C1 segment of cervical spinal cord (tissue), 14 donors: ENCODE measurements at places on chromosomes 2 and 18.

GRCh38 chr2:10452312-10452711 is 4.2 kb upstream of the ODC1 start:
- no peak for DNase-seq

DNA sequence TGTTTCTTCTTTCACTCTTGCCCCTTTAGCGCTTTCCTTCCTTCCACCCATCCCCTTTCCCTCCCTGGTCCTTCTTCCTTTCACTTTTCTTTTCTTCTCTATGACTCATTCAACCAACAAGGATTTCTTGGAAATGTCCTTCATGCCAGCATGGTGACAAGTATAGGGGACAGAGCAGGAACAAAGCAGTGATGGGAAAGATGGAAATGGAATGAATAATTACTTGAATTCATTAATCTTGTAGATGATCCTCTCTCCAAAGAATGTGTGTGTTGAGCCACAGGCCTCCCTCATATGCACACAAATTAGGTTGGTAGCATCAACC is 1.5 kb downstream of the VAMP5 start:
- DNase-seq, result no peak

GRCh38 chr2:232129483-232129882 is 168.0 kb downstream of the DIS3L2 start:
- no peak for DNase-seq

DNA sequence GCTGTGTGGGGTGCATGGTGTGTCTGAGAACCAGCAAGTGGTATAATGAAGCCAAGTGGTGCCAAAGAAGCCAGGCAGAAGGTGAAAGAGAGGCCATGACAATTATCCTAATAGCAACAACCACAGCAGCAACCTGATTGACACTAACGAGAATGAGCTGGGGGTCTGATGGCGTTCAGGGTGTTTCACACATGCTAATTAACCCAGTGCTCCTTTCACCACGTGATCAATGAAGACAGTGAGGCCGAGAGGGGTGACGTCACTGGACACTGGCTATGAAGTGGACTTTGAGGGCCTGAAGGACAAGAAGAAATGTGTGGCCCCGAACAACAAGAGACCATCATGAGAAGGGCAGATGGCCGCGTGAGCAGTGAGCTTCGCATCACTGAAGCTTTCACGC is 364.4 kb upstream of the ID2 start:
- DNase-seq, result no peak

GRCh38 chr2:236536727-236537398 is 32.8 kb upstream of the ACKR3 start:
- no peak for DNase-seq

DNA sequence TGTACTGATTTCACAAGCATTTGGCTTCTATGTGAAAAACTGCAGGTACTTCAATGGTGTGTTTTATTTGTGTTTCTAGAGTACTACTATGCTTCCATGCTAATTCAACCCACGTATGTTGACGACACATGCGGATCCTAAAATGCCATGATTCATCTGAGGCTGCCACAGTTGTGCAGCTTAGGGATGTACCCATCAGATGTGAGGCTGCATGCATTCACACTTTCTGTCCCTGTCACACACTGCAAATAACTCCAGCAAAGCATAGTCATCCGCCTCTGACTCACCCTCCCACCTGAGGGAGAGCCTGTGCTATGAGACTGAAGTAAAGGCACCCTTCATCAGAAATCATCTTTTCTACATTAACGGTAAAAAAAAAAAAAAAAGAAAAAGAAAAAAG is 22.1 kb upstream of the SERTAD2 start:
- no peak for DNase-seq

DNA sequence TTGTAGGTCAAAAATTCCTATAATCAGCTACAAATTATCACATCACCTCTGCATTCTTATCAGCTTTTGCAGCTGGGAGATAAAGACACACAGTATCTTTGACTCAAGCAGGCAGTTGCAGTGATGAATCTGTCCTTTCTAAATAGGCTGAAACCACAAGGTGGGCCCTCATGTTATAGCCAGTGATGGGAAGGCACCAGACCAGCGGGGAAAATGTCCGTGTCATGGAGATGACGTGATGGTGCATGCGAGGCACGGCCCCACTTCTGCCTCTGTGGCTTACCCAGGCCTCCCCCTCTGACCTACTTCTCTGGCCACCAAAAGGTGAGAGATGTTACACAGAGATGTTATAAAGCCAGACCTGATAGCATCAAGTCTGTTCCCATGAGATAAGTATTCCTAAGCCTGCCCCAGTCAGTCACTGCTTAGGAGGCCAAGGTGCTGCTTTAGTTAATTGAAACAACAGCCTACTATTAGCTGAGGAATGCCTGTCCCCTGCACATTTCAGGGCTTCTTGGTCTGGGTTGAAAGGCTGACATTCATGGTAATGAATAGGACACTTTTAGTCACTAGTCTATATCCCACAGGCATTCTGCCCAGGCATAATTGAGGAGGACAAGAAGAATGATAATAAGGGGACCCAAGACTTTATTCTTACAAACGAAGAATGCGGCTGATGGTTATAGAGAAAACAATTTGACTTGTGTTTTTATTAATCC is 327.9 kb downstream of the LPIN1 start:
- DNase-seq, result no peak

DNA sequence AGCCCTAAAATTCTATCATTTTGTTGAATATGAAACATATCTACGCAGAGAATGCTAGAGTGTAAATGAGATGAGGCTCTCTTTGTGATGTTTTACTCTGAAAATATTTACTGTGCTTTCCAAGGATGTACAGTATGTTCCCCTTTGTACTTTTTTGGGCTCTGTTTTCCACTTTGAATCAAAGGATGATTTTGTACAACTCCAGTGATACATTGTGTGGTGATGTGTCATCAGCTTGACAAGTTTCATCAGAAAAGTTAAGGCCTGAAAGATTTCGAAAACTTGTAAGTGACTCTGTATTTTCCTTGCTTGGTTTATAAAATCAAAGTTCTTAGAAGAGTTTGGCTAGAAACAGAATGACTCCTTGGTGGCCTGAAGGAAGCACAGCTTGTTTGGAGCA is 206.3 kb downstream of the LTBP1 start:
- DNase-seq, result no peak

GRCh38 chr2:134391751-134392160 is 137.9 kb downstream of the MGAT5 start:
- no peak for DNase-seq

DNA sequence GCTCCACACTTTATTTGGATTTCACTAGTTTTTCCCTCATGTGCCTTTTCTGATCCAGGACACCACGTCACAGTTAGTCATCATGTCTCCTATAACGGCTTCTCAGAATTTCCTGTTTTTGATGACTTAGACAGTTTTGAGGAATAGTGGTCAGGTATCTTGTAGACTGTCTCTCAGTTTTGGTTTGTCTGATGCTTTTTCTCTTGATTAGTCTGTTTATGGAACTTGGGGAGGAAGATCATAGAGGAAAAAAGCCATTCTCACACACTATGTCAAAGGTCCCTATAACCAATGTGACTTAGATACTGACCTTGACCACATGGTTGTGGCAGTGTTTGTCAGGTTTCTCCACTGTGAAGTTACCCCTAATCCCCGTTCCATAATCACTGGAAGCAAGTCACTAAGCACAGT is 89.0 kb downstream of the RAPH1 start:
- DNase-seq, result no peak

GRCh38 chr2:25375989-25376545 is 34.3 kb upstream of the DNMT3A start:
- no peak for DNase-seq

DNA sequence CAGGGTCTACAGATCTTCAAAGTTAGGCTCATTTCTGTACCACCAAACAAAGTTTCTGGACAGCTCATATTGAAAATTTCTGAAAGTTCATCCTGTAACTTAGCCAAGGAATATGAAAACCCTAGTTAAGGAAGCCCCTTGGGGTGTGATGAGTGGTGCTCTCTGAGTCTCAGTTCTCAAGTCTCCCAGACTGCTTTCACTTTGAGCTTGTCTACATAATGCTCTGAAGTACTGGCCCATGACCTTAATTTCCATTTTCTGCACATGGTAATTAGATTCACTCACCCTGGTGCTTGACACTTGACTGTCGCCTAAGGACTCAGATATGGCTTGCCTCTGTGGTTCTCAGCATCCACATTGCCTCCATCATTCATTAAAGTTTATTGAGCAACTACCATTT is 51.7 kb upstream of the SATB2 start:
- DNase-seq, result no peak

- DNase-seq, result no peak
Observed at GRCh38 chr2:19702267-19702666, 199.5 kb downstream of the TTC32 start.

- DNase-seq, result no peak
Observed at GRCh38 chr2:198763793-198764192, 693.9 kb downstream of the SATB2 start.

DNA sequence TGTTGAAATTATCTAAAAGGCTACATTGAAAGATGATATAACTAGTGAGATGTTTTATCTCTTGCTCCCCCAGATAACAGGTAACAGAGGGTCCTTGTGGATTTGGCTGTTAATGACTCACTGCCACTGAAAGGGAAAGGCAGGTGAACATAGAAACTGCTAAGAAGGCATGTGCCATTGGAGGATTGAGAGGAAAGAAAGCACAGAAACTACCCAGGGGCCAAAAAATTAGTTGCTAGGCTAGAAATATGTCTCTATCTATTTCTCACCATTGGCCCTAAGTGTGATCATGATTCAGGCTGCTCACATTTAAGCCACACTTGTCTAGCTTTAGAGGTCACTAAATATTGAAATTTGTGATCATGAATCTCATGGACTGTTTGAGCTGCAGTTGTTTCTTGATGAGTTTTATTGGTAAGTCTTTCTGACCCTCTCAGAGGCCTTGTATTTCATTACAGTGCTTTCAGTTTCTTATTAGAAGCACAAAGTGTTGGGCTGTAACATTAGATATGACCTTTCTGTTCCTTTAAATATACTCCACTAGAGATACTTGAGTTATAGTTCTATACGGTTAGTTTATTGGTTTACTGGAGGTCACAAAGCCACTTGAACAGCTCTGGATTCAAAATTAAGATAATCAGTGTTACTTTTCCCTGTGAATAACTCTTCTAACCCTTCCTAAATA is 26.2 kb downstream of the NAB1 start:
- no peak for DNase-seq

DNA sequence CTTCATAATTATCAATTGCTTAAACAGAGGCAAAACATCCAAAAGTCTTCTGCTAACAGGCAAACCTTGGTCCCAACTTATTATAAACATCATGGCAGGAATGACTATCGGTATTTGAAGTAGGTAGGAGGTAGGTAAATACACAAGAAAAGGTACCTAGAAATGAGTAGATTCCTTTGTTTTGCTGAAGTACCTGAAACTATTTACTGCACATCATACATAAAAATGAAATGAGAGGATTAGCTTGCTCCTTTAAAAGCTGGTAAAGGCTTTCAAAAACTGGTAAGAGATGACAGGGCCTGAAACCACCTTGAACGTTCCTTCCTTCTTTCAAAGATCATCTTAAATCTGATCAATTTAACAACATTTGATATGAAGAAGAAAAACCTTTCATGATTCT is 55.2 kb upstream of the MAPRE2 start:
- DNase-seq, result no peak

- DNase-seq, result no peak
Observed at GRCh38 chr2:85131116-85131515, 2.1 kb upstream of the TCF7L1 start.

- no peak for DNase-seq
Observed at GRCh38 chr18:2686349-2686968, 30.9 kb downstream of the SMCHD1 start.

GRCh38 chr18:74446631-74447403 is 10.3 kb downstream of the DIPK1C start:
- no peak for DNase-seq

GRCh38 chr18:907885-908757 is 3.5 kb downstream of the ADCYAP1 start:
- DNase-seq, result no peak

- DNase-seq, result no peak
Observed at GRCh38 chr2:108200569-108200968, 39.2 kb upstream of the SULT1C3 start.

DNA sequence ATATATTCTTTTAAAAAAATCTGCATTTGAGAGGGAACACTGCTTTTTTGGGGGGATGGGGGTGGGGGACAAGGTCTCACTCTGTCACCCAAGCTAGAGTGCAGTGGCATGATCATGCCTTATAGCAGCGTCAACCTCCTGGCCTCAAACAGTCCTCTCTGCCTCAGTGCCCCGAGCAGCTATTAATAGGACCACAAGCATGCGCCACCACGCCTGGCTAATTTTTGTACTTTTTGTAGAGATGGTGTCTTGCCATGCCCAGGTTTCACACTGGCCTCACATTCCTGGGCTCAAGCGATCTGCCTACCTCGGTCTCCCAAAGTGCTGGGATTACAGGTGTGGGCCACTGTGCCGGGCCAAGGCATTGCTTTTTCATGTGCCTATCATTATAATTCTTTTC is 154.2 kb downstream of the ATAD2B start:
- no peak for DNase-seq

DNA sequence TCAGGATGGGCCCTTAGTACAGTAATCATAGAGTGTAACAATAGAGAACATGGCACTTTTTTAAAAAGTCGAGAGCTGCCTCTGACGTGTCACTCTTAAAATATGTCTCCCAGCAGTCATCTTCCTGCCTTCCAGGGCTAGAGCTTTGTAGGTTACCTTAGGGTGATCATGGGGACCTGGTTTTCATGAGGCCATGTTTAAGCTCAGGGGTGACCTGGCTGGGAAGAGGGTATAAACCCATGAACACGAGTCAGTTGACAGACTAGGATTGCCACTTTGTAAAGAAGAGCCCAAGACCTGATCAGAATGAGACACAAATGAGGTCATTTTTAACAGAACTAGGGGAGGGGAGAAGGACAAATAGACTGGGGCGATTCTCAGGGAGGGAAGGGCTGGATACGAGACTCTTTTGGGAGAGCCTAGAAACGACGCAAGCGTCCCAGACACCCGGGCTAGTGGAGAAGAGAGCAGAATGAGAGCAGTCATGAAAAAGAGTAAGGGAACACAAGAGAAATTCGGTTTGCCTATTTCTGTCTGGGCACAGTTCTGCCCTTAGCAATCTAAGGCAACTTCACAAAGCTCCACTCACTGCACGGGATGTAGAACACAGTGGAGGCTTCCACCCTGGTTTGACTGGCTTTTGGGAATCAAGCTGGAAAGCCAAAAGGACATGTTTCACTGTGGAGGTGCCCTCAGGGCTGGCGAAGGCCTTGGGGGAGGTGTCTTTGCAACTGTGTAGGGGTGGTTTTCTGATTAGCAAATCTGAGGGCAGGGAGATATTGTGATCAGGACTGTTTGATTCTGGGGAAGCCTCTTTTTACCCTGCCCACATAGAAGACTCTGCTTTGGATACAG is 1.8 kb upstream of the RAB31 start:
- no peak for DNase-seq

DNA sequence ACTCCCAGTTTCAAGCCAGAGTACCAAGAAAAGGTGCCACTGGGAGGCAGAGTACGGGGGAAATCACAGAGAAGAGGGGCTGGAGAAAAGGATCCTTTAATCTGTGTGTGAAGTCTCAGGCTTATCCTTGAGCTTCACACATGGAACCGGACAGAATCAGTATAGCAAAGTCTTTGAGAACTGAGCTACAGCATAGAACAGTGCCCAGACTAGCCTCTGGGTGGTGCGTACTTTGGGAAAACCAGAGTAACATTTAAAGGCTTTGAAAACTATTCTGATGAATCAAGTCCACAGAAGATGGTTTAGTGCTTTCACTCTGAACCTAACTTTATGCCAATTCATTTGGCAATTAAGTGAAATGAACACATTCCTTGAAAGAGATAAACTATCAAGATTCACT is 83.1 kb downstream of the BABAM2 start:
- DNase-seq, result no peak
